ENCODE measurements at places on chromosomes 7 and 10.

DNA sequence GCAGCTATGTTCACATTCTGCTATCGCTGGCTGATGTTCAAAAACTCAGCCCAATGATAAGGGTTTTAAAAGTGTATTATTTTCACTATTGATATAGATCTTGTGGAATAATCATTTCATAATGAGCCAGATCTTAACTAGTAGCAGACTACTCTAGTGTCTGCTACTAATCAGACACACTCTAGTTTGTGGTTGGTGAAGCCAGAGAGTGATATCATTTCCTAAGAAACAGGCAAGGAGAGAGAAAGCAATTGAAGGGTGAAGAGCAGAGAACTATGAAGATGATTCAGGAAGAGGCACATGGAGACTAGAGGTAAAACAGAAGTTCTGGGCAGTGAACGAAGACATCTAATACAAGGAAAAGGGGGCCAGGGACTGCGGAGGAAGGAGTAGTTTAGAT is 58.2 kb upstream of the BET1 start:
- no peak for DNase-seq

DNA sequence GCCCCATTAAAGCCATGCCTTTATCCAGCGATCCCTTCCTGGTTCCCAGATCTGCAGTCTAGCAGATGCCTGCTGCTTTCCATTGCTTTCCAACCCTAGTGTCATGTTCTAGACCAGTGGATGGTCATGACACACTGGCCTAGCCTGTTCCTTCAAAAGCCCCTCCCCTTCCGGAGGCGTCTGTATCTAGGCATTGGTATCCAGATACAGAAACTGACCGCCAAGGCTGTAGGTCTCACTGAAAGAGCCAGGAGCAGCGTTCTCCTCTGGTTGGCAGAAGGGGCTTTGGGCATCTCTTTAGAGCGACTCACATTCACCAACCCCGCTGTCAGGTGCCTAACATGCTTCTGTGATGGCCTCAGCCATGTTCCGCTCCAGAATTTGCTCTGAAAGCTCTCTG is 22.6 kb downstream of the JCAD start:
- no peak for DNase-seq

GRCh38 chr10:80603516-80603915 is 65.8 kb downstream of the SH2D4B start:
- no peak for DNase-seq

GRCh38 chr7:151752816-151753595 is 123.9 kb downstream of the PRKAG2 start:
- DNase-seq, result no peak

- DNase-seq, result no peak
Observed at GRCh38 chr10:22365644-22366434, 20.5 kb downstream of the SPAG6 start.

DNA sequence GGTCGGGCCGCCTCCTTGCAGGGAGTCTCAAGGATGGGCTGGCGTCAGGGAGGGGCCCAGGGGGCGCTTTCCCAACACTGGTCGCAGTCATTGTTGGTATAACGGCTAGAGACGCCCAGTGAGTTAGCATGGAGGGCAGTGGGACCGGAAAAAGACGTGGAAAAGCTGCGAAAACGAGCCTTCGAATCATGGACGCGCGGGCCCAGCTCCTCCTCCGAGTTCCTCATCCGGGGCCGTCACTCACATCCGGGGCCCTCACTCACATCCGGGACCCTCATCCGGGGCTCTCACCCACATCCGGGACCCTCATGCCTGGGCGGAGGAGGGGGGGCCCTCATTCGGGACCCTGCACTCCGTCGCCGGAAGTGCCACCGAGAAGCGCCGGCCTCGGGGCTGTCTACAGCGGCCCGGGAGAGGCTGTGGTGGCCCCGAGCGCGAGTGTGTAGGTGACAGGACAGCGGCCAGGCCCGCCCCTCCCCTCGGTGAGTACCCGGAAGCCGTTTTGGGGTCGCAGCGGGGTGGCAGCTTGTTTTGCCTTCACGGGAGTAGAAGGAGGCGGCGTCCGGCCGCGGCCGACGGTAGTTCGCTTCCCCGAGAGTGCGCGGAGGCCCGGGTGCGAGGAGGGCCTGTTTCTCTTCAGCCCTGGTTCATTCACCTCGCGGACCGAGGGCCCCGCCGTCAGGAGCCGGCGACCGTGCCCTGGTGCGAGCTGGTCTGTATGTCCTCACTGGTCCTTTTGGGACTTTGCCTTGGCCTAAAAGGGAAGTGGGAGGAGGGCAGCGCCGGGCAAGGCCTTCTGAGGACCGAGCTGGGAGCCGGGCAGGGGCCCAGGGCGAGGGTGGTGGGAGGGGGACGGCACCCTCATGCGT is at the start of gene ZNF655:
ZNF655 (plus strand) TSS at position 337 of the 869 bp plus-strand sequence. CDS start 1,918 bp downstream, outside the sequence.
- DNase-seq, result peak; percentile 87

- peak; percentile 25 for DNase-seq
Observed at GRCh38 chr10:64733980-64734379, 1212.8 kb downstream of the REEP3 start.

DNA sequence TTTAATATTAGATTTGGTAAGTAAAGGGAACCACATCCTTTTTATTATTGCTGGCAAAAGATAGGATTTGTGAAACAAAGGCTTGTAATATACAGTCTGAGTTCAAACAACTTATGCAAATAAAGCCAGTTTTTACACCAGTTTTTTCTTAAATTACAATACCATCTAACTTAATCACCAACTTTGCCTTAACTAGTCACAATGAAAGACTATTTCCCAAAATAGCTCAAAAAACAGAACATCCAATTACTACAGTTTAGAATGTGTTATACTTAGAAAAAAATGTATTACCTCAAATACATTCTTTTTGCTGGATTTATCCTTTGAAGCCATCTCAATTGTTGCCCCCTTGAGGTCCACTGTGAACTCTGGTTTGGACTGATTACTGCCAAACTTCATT is 108.5 kb downstream of the ARHGAP12 start:
- DNase-seq, result no peak

- DNase-seq, result no peak
Observed at GRCh38 chr10:2949948-2950354, 117.4 kb upstream of the PFKP start.

GRCh38 chr10:132616170-132616995 is 78.8 kb downstream of the INPP5A start:
- no peak for DNase-seq

GRCh38 chr7:50742401-50742800 is 40.3 kb downstream of the GRB10 start:
- no peak for DNase-seq

DNA sequence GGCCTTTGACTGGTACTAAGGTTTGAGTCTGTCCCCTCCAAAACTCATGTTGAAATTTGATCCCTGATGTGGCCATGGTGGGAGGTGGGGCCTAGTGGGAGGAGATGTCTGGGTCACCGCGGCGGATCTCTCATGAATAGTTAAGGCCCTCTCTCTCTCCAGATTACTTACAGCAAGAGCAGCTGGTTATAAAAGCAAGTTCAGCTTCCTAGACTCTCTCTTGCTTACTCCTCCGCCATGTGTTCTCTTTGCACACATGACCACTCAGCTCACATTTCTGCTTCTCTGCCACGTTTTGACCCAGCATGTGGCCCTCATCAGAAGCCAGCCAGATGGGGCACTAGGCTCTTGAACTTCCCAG is 29.9 kb upstream of the ZMIZ1 start:
- DNase-seq, result no peak

GRCh38 chr10:56844978-56845529 is 484.0 kb upstream of the ZWINT start:
- no peak for DNase-seq

GRCh38 chr10:74081192-74081803 is 69.3 kb downstream of the AP3M1 start:
- peak; percentile 36 for DNase-seq

- no peak for DNase-seq
Observed at GRCh38 chr10:117950408-117950807, 96.3 kb downstream of the RAB11FIP2 start.

- no peak for DNase-seq
Observed at GRCh38 chr7:39560997-39561396, 5.2 kb upstream of the YAE1 start.

DNA sequence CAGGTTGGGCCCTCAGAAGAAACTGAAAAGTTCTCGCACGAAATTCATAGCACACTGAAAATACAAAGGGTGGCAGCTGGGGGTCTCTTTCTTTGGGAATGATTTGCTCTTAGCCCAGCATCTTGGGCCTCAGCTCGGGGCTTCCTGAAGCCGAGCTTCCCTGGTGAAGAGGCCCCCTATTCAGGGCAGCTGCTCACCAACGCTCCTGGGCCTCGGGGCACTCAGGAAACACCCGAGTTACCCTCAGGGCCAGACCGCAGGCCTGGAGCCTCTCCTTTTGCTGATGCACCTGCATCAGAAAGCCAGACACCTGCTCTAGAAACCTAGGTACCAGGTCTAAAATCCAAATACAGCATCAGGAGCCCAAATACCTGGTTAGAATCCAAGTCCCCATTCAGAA is 85.5 kb downstream of the PTPRE start:
- DNase-seq, result no peak

GRCh38 chr7:108824840-108825580 is 255.3 kb downstream of the DNAJB9 start:
- no peak for DNase-seq

DNA sequence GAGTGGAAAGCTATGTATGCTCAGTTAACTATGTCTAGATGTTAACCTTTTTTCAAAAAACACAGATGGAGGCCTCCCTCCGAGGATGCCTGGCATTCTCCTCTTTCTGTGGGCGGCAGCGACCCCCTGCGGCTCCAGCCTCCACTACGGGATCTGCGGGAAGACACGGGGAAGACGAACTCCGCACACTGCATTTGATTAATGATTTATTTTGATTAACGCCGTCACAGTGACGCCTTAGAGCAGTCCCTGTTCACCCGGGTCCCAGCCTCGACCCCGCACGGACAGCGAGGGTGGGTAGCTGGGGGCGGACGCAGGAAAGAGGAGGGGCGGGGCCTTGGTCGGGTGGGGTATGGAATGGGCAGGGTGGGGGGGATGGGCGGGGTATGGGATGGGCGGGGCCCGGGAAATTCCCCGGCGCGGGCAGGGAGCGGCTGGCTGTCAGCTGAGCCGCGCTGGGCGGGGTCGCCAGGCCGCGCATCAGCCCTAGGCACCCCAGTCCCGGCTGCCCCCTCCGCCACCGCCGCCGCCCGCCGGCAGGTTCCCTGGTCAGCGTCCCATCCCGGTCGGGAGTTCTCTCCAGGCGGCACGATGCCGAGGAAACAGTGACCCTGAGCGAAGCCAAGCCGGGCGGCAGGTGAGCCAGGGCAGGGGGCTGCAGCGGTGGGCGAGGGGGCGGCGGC is at the start of gene OPTN:
OPTN (plus strand) TSS at position 498 of the 683 bp plus-strand sequence. CDS start 8,960 bp downstream, outside the sequence.
- peak; percentile 81 for DNase-seq

- peak; percentile 74 for DNase-seq
Observed at GRCh38 chr10:124864421-124865193, 63.0 kb downstream of the ABRAXAS2 start.
